ENCODE measurements at places on chromosomes 4 and X. TPM values are rescaled to one million over a fixed set of nuclear protein-coding genes. Genes with fewer than 3 reads are reported as not detected.

Gene DYNLT3
- 0.64 TPM for polyA plus RNA-seq

Gene SLC7A11
- polyA plus RNA-seq = 0.46 TPM

Gene GDPD2
- polyA plus RNA-seq = 0.84 TPM

Gene CT45A5
- not detected for polyA plus RNA-seq

Gene TMPRSS11D
- not detected for polyA plus RNA-seq

Gene SPANXC
- not detected for polyA plus RNA-seq

Gene PAGE2
- not detected for polyA plus RNA-seq

Gene NEUROG2
- 0.58 TPM for polyA plus RNA-seq

Gene PDLIM5
- polyA plus RNA-seq = 2.7 TPM

Gene SMARCA5
- 49.2 TPM for polyA plus RNA-seq

Gene UGT8
- polyA plus RNA-seq = 0.42 TPM

Gene BEX2
- polyA plus RNA-seq = 631 TPM

Gene NUDT11
- 118 TPM for polyA plus RNA-seq

Gene CXCL5
- polyA plus RNA-seq = not detected

Gene PNMA6E
- not detected for polyA plus RNA-seq

Gene CNGA1
- not detected for polyA plus RNA-seq

Gene FABP2
- polyA plus RNA-seq = not detected

Gene HSFX3
- polyA plus RNA-seq = not detected

Gene ELF4
- not detected for polyA plus RNA-seq

Gene HSFX2
- 1.3 TPM for polyA plus RNA-seq

Gene EGFL6
- 0.52 TPM for polyA plus RNA-seq

Gene SPATA4
- not detected for polyA plus RNA-seq

Gene ABCG2
- polyA plus RNA-seq = not detected

Gene MOB1B
- polyA plus RNA-seq = 32.9 TPM

Gene PFKFB1
- polyA plus RNA-seq = 0.51 TPM

Gene PDZD4
- polyA plus RNA-seq = 343 TPM

Gene MCF2
- 11.1 TPM for polyA plus RNA-seq

Gene OPN1MW2
- not detected for polyA plus RNA-seq

Gene ASB9
- polyA plus RNA-seq = not detected

Gene MND1
- 10.6 TPM for polyA plus RNA-seq

Gene NLGN4X
- 18.0 TPM for polyA plus RNA-seq

Gene SYP
- polyA plus RNA-seq = 240 TPM

Gene TRAM1L1
- polyA plus RNA-seq = 18.2 TPM

Gene RAB39B
- 26.2 TPM for polyA plus RNA-seq

Gene NPY2R
- polyA plus RNA-seq = 1.2 TPM

Gene CFAP99
- polyA plus RNA-seq = not detected

Gene RAB41
- not detected for polyA plus RNA-seq

Gene SMR3B
- not detected for polyA plus RNA-seq

Gene PNCK
- polyA plus RNA-seq = 9.5 TPM

Gene TLR2
- not detected for polyA plus RNA-seq

Gene HAND2
- not detected for polyA plus RNA-seq

Gene DRD5
- 0.46 TPM for polyA plus RNA-seq

Gene BTC
- not detected for polyA plus RNA-seq

Gene ENPP6
- not detected for polyA plus RNA-seq

Gene CORIN
- 0.25 TPM for polyA plus RNA-seq

Gene RASSF6
- polyA plus RNA-seq = not detected

Gene CT45A1
- not detected for polyA plus RNA-seq

Gene RADX
- 67.5 TPM for polyA plus RNA-seq

Gene ARHGAP24
- 2.9 TPM for polyA plus RNA-seq

Gene SLC6A14
- polyA plus RNA-seq = not detected

Gene TCEAL2
- not detected for polyA plus RNA-seq

Gene GRPR
- polyA plus RNA-seq = not detected

Gene ARMCX1
- 84.5 TPM for polyA plus RNA-seq

Gene TEC
- polyA plus RNA-seq = not detected

Gene TMEM35A
- polyA plus RNA-seq = 244 TPM

All from neural cell (in vitro differentiated cells).